ENCODE measurements at places on chromosomes 1 and 21.

DNA sequence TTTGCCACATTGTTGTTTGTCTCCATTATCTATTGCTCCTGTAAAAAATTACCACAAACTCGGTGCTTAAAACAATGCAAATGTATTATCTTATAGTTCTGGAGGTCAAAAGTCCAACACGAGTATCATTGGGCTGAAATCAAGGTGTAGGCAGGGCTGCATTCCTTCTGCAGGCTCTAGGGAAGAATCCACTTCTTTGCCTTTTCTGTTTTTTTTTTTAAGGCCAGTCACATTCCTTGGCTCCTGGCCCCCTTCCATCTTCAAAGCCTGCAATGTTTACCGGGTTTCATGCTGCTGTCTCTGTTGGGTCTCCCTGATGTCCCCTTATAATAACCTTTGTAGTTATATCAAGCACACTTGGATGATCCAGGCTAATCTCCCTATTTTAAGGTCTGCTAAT, 212.7 kb downstream of the PTBP2 start:
- no peak for DNase-seq

- DNase-seq, result no peak
Measured at GRCh38 chr1:17110555-17110926, 8.7 kb downstream of the PADI2 start.

- no peak for DNase-seq
Measured at GRCh38 chr21:35988416-35989137, 71.7 kb downstream of the SETD4 start.

DNA sequence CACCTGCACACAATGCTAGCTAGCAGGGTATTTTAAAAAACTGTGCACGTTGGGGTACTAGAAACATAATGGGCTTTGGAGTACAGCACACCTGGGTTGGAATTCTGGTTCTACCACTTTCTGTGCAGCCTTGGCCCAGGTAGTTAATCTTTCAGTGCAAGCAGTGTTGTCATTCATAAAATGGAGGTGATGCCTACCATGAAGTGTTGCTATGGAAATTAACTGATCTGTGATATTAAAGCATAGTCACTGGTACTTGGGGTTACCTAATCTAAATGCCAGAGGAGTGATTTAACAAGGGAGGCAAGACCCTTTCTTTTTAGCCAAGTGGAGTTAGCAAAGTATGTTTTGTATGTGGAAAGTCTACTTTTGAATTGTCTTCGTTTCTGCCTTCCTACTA, 18.0 kb downstream of the ATP1B1 start:
- DNase-seq, result no peak

- no peak for DNase-seq
Measured at GRCh38 chr1:64087768-64088167, 115.7 kb upstream of the UBE2U start.

Data from hippocampal formation (tissue), 2 donors.